ENCODE measurements at places on chromosomes 6 and 20. TPM values are rescaled to one million over a fixed set of nuclear protein-coding genes. Genes with fewer than 3 reads are reported as not detected.
A peak's percentile ranks its signal among the peaks of the same experiment; 100 is the strongest.

DNA sequence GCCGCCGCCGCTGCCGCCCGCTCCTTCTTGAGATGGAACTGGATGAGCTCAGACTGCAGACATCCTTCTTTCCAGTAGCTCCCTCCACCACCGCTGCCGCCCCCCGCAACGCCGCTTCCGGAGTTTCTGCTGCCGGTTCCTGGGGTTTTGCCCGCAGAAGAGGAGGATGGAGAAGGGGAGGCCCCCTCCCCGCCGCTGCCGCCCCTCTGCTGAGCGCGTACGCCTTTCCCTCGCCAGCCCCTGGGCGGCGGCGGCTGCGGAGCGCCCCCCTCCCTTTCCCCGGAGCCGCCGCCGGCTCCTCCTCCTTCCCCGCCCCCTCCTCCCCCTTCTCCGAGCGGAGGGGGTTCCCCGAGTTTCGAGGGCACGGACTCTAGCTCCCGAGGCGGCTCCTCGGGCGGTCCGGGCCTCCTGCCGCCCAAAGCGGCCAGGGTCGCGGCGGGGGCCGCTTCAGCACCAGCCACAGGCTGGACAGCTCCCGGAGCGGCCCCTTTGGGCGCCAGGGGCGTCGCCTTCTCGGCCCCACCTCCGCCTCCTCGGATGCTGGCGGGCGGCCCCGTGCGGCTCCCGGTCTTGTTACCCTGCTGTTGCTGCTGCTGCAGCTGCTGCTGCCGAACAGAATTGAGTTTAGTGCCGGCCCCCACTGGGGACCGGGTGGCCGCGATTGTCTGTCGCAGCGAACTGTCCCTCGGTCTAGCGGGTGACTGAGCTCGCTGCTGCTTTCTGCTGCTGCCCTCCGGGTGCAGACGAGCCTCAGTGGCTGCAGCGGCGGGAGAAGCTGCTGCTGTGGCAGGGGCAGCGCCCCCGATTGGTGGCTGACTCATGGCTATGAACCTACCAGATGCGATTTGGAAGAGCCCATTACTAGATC is 3.1 kb downstream of the MTCL3 start:
- peak overlapping the region; percentile 78 for H3K27ac ChIP-seq
- peak; percentile 65 for DNase-seq
- H3K4me1 ChIP-seq, result peaks cover 44% of the 10 kb centered on the region
- H3K27me3 ChIP-seq, result peaks cover 45% of the 10 kb centered on the region
- H3K4me3 ChIP-seq, result peak overlapping the region; percentile 81

GRCh38 chr20:57743450-57744095 is 33.8 kb upstream of the PMEPA1 start:
- H3K4me1 ChIP-seq, result peaks cover 4% of the 10 kb centered on the region
- H3K27ac ChIP-seq, result no peak overlapping the region
- no peak for DNase-seq
- peaks cover 7% of the 10 kb centered on the region for H3K27me3 ChIP-seq
- no peak overlapping the region for H3K4me3 ChIP-seq

GRCh38 chr6:11368760-11369159 is 136.3 kb upstream of the NEDD9 start:
- DNase-seq, result no peak
- peaks cover 57% of the 10 kb centered on the region for H3K4me1 ChIP-seq
- peaks cover 56% of the 10 kb centered on the region for H3K36me3 ChIP-seq
- no peak overlapping the region for H3K27ac ChIP-seq
- H3K4me3 ChIP-seq, result no peak overlapping the region

MYH7B gene
- total RNA-seq, result 0.04 TPM

CD24 gene
- 0.31 TPM for total RNA-seq

Measured in activated CD4-positive, alpha-beta T cell treated with anti-CD3 and anti-CD28 coated beads, Interleukin-2, amount 10 ng/mL, durations not matched to agents 7 days and 5 days (primary cell).